ENCODE measurements at places on chromosomes 7 and 10. TPM values are rescaled to one million over a fixed set of nuclear protein-coding genes. Genes with fewer than 3 reads are reported as not detected.

Gene GCK
- 1.9 TPM for total RNA-seq

GRCh38 chr10:71779641-71780040 is 6.3 kb upstream of the VSIR start:
- no peak for DNase-seq

- no peak for DNase-seq
Observed at GRCh38 chr7:94382746-94383145, 11.9 kb upstream of the COL1A2 start.

DNA sequence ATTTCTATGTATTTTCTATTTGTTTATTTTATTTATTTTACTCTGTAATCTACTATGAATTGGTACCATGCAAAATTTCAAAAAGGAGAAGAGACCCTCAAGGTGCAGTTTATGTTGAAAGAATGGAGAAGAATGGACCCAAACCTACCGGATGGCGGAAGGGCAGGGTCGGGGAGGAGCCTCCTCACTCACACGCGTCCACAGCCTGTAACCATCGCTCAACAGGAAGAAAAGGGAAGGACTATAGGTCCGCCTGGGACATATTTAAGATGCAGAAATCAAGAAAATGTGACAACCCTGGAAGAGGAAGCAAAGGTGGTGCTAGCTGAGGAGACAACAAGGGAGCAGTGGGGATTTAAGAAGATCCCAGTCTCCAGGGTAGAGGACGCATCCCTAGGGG is 158.4 kb downstream of the COBL start:
- DNase-seq: no peak

Gene CNPY1
- total RNA-seq: not detected

DNA sequence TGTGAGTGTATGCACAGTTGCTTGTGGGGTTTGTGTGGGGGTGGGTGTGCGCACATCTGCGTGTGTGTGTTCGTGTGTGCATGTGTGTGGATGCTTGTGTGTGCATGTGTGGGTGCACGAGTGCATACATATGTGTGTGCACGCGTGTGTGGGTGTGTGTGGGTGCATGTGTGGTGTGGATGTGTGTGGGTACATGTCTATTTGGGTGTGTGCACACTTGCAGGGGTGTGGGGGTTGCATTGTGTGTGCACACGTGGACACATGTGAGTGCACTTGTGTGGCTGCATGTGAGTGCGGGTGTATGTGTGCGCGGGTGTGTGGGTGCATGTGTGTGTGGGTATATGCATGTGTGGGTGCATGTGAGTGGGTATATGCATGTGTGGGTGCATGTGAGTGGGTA is 73.7 kb downstream of the NKX6-2 start:
- DNase-seq: peak; percentile 13

DNA sequence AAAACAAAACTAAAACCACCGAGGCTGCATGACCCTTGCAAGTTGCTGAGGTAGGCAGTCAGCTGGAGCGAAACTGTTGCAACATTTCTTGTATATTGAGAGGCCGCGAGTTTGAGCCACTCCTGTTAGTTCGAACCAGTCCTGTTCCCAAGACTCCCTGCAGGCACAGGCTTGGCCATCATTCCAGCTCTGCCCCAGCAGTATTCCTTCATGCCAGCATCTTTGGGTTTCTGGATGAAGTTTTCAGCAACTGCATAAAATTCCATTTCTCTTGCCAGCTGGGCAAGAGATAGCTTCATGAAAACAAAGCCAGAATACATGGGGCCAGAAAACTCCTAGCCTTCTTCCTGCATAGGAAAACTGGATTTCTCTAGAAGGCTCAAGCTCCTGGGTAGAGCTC is 207.6 kb downstream of the FRMD4A start:
- no peak for DNase-seq

DNA sequence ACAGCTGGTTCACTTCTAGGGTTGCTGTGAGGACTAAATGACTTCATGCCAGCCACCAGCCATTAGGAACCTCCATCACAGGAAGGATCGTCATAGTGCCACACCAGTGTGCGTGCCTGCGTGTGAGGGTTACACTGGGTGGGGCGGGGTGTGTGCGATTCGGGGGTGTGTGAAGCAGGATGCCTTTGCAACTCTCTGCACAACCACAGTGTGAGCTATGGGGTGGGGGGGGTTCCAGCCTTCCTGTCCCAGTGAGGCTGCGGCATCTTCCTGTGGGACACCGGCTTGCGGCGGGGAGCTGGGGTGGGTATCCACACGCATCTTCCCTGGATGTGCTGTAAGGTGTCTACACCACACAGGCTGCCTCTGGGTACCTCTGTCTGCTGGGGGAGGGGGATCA is 6.9 kb upstream of the ELFN1 start:
- peak; percentile 74 for DNase-seq

- peak; percentile 90 for DNase-seq
Observed at GRCh38 chr10:69362471-69362954, 54.2 kb downstream of the TACR2 start.

DNA sequence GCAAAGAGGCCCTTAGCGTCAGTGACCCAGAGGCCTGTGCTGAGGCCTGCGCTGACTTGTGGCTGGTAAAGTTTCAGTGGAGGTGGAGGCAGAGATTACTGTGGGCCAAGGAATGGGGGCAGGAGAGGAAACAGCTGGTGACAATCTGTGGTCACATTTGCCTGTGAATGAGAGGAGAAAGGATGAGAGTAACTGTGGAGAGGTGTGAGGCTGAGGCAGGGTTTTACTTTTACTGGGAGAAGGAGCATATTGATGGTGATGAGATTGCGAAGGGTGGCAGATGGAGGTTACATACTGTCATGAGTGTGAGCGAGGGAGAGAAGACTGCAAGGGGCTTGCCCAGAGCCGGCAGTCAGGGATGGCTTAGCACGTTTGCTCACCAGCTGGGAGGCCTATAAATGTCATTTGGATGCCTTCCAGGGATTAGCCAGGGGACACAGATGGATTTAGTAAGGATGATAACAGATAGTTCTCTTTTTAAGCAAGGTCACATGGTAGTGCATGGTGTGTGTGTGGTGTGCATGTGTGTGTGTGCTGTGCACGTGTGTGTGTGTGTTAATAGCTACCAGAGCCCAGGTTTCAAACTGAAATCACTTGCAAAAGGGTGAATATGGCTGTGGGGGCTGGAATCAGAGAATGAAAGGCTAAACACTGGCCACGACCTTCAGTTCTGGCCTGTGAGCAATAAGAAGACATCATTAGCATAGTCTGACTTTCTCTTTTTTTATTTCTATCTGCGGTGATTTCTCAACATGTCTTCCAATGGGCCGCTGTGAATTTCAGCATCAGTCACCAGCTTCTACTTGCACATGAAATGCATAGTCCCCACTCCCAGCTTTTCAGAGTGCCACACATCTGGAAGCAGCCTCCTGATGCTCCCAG is 291.5 kb upstream of the ZNF32 start:
- DNase-seq: no peak

Gene ITPRID1
- 0.09 TPM for total RNA-seq

DNA sequence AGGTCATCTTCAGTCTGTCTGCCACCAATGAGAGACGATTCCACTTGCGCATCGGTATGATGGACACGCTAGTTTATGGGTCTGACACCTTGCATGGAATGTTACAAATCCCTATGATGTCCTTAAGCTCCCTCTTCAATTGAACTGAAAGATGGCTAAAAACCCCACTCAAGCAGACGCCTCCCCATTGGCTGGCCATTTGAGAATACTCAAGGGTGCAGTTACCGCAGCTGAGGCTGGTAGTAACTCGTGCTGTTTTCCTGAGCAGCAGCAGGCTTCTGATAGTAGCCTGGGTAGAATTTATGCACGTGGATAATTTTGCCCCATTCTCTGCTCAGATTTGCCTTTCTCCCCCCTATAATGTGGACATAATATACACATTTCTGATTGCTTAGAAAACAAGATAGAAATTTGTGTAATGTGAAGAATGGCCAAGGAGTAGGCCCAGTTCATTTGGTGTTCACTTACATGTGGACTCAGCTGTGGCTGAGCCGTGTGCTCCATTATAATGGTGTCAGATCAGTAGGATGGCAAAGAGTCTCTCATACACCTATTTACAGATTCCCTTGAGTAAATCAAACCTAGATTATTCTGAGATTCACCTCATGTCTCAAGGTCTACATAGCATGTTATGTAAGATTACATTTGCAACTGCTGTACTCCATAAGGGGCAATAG is 142.8 kb downstream of the HIBADH start:
- DNase-seq: no peak

DNA sequence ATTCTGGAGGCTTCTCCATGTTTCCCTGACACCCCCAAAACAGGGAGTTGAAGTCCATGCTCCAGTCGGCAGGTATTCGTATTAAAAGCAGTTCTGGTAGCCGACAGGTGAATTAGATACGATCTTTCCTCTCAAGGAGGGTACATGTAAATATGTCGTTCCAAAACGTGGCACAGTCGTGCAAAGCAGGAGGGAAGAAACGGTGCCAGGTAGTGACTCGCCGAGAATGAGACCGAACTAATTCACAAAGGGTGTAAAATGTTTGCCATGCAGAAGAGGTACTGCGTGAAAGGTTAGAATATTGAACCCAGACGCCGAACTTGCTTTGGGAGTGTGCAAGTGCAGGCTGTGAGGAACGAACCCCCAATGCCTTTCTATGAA is 483 bp downstream of the EDRF1 start:
- DNase-seq: no peak

Gene SRRM3
- 3.0 TPM for total RNA-seq

GRCh38 chr10:63798599-63799498 is 277.6 kb downstream of the REEP3 start:
- DNase-seq: peak; percentile 89

- no peak for DNase-seq
Observed at GRCh38 chr10:79223091-79224048, 123.9 kb upstream of the PPIF start.

Gene TFEC
- 7.4 TPM for total RNA-seq

- DNase-seq: no peak
Observed at GRCh38 chr10:120607016-120607709, 150.1 kb downstream of the PLPP4 start.

GRCh38 chr10:26455567-26456315 is 17.6 kb downstream of the APBB1IP start:
- no peak for DNase-seq

DNA sequence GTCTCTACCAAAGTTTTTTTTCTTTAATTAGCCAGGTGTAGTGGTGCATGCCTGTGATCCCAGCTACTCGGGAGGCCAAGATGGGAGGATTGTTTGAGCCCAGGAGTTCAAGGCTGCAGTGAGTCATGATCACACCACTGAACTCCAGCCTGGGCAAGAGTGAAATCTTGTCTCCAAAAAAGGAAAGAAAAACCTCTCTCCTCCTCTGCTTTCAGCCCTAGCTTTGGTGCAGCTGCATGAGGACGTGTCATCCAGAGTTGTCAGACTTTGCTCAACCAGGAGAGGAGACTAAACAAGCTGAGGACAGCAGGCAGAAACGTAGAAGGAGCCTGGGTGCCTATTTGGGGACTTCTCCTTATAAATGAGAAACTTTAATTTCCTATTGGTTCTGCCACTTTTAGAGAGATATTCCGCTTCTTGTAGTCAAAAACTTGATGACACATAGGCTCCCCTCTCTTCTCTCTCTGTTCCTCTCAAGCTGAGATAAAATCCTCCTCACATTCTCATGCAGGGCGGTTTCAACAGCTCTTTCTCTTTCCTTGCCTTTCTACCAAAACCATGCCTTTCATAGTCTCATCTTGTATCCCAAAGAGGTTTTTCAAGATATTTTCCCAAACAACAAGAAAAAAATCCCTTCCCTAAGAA is 205.4 kb downstream of the ARHGAP12 start:
- DNase-seq: no peak

DNA sequence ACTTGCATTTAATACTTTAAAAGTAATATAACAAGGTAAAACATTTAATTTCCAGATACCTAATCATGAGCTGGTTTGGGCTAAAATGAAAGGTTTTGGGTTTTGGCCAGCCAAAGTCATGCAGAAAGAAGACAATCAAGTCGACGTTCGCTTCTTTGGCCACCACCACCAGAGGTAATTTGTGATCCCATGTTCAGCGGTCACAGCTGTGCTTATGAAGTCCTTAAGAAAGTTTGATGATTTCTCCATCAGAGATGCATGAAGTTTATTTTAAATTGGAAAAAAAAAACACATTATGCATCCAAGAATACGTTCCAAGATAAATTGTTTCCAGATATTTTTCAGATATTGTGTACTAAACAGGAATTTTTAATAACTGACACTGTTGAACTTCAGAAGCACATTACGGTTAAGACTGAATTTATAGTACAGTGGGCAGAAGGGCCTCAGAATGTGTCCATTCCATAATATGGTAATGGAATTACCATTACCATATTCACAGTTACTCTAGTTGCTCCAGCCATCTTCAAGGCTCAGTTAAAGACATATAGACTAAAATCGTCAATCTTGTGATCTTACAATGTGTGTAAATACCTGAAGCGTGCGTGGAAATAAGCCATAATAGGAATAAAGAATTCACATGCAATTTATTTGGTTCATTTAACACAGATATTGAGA is 106.8 kb downstream of the ZMYND11 start:
- no peak for DNase-seq

Gene SHTN1
- total RNA-seq: 26.1 TPM

DNA sequence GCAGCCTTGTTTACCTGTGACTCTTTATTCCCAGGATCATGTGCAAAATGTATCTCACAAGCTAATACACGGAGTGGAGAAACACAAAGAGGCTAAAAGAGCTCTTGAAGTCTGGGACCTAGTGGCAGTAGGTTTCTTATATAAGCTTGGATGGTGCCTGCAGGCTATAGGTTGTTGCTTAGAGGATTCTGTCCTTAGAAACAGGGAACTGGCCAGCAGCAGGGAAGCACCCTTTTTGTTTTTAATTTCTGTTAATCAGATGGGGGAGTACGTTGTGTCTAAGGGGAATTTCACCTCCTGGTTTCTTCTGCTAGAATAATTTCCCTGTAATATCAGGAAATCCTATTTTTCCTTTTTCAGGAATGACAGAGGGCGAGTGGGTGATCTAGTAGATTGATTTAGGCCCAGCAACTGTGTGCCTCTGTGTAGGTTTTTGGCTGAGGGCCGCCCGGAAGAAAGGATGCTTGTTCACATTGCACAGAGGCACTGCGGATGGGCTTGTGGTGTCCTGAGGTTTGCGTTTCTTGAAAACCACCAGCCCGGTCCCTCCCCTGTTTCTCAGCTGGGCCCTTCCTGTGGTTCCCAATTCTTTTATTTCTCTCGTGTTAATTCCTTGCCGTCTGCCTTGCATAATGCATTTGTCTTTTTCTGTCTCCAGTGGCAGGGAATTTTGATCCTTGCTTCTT is 158.0 kb downstream of the CAMK1D start:
- DNase-seq: no peak

Gene GIMAP7
- total RNA-seq: 28.6 TPM

Gene LIPJ
- total RNA-seq: not detected

- DNase-seq: no peak
Observed at GRCh38 chr10:71604324-71605018, 115.1 kb downstream of the C10orf105 start.

Gene OLAH
- 1.1 TPM for total RNA-seq

Gene ELFN1
- 1.2 TPM for total RNA-seq

GRCh38 chr7:81688622-81689411 is 81.0 kb downstream of the HGF start:
- DNase-seq: no peak

Gene KIF20B
- 5.2 TPM for total RNA-seq

Gene AGBL3
- total RNA-seq: 8.8 TPM

Measured in aorta (tissue), 5 donors.